ENCODE measurements at places on chromosomes 7 and 10.

DNA sequence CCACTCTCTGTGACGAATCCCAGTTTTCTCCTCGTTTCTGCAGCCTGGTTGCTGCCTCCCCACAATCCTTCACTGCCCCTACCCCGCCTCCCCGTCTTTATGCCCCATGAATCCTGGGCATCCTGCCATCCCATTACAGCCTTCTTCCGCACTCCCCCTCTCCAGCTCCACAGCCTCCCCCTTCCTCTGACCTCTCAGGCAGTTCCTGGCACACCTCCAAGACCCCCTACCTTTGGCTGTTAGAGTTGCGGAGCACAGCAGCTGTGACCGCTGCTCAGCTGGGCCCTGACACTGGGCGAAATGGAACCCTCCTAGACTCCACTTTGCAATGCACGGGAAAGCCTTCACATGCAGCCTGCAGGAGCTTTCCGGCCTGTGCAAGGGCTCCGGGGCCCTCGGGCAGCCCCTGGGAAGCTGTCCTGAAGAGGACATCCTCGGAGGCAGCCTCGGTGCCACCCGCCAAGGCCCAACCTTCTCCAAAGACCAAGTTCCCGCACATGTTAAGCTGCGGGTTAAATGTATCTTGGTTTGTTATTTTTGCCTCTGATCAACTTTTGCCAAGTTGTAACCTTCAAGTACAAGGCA, 400.7 kb upstream of the MKI67 start:
- peak; percentile 28 for DNase-seq

DNA sequence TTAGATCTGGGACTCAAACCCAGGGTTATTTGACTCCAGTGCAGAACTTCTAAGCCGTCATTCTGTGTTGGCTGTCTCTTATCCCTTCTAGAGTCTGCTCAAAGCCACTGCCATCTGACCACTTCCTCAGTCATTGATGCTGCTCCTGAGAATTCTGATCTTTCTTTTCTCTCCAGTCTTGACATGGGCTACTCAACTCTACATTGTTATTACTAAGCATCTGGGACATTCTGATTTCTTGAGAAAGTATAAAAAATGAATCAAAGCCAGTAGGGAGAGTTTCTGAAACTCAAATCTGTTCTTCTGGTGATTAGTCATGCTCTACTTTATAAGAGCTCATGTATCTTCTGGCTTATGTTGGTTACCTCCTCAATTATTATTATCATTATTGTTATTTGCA, 48.7 kb downstream of the ANK3 start:
- DNase-seq, result no peak

- DNase-seq, result no peak
Observed at GRCh38 chr7:112302566-112302965, 96.1 kb downstream of the ZNF277 start.

- no peak for DNase-seq
Observed at GRCh38 chr7:102823390-102824119, 74.8 kb downstream of the FAM185A start.

DNA sequence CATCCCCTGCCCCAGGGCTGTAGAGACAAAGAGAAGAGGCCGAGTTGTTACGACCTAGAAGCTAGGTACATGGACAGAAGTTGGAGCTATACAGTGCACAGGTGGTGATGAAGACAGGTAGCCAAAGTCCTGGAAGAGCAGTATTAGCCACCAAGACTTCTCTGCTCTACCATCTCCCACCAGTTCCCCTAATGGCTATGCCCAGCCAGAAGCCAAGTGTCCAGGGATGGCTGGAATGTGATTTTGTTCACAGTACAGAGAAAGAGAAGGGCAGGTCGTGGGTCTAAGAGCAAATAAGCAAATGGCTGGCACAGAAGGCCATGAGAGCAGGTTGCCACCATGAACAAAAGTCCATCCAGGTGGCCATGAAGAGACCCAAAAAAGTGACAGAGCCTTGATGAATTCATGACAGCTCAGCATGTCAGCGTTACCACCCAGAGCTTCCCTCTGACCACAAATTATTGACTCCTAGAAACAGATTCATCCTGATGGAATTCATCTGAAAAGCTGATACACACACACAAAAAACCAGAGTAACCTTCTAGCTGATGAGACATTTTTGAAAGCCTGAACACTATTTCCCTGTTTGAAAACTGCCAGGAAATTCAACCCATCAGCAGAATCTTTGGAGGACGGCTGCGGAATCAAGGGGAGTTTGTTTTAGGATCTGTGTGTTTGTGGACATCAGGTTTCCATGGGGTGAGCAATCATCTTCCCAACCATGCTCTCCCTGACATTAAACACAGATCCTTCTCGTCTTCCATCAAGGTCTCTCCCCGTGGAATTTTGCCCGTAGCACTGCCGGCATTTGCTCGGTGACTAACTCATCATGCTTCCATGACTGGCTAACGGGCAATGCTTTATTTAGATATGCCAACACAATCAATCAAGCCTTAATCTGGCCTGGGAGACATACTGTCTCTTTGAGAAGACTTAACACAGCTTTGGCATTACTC, 906.7 kb upstream of the AUTS2 start:
- no peak for DNase-seq

DNA sequence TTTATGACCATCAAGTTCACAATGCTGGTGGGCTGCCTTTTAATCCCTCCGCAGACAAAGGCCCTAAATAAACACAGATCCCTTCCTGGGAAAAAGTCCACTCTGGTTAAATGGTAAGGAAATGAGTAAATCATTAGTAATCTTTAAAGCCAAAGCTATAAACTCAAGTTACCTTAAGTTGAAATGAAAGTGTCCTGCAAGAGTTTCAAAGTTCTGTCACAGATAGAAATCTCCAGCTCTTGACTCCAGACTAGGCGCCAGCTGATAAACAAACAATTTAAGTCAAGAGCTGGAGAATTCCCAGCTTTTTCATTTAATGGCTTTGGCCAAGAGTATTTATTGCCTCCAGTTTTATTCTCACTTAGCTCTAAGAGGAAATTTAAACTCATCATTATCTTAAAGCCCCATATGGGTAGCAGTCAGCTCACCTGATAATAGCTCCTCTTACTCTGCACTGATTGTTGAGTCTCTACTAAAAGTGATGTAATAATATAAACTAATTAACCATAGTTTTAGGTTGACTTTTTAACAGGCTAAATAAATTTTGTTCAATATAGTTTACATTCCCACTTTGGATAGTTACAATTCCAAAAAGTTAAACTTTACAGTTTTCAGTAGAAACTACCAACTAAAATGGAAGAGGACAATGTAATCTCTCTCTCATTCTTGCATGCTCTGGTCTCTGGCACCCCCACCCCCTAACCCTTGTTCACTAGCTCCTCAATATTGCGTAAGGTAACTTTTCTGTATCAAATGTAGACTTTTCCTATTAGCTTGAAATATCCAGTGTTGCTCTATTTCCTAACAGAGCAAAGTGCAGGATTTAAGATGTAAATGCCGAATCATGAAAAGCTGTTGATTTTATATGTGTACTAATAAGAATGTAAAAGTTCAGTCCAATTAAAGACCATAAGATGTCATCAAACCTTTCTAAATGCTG, 56.1 kb downstream of the HIBADH start:
- no peak for DNase-seq
